ENCODE measurements at places on chromosomes 13 and 19.

GRCh38 chr13:99083981-99084380 is 106.1 kb upstream of the DOCK9 start:
- no peak for DNase-seq

GRCh38 chr13:46609052-46609451 is 56.1 kb downstream of the LRCH1 start:
- no peak for DNase-seq

DNA sequence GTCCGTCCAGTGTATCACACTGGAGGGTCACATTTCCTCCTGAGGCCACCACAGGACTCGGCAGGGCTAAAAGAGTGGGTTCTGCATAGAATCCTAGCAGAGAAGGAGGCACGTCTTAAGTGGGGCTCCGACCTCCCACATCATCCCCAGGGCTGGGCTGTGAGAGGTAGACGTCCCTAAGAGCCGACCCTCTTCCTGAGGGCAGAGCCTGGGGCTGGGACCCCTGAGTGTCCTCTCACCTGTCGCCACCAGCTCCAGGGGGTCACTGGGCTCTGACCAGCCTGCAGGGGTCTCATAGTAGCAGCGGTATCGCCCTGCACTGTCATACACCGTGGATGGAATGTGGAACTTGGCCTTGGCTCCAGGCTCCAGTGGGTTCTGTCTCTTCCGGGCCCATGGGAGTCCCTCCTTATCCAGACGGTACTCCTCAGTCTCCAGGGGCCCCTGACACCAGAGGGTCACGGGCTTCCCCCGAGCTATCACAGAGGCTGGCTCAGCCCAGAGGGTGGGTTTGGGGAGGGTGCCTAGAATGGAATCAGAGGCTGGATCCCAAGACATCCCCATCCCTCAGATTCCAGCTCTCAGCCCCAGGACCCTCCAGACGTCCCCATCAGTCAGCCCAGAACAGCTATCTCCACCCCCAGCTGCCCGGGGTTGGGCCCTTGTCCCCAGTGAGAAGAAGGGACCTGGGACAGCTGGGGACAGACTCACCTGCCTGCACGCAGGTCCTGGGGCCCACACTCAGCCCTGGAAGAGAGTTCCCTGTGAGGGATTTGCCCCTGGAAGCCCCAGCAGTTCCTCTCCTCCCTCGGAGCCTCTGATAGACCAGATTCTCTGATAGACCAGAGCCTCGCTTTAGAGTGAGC is 590 bp downstream of the LILRB5 start:
- DNase-seq = no peak

GRCh38 chr13:41434831-41435520 is 22.4 kb upstream of the RGCC start:
- DNase-seq = no peak

DNA sequence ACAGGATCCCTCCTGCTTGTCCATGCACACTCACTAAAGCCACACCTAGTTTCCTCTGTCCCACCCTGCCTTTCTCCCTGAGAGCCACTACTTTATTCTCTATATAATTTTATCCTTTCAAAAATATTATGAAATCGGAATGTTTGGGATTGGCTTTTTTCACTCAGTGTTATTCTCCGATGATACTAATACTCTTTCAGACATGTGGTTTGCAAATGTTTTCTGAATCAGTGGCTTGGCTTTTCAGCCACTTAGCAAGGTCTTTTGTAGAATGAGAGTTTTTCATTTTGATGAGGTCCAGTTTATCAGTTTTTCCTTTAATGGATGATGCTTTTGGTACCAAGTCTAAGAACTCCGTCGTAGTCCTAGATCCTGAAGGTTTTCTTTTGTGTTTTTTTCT is 11.6 kb downstream of the SPATA13 start:
- DNase-seq = no peak

GRCh38 chr13:39501702-39502324 is 101.2 kb downstream of the LHFPL6 start:
- no peak for DNase-seq

GRCh38 chr19:28235606-28236125 is 977.3 kb downstream of the UQCRFS1 start:
- DNase-seq = no peak

DNA sequence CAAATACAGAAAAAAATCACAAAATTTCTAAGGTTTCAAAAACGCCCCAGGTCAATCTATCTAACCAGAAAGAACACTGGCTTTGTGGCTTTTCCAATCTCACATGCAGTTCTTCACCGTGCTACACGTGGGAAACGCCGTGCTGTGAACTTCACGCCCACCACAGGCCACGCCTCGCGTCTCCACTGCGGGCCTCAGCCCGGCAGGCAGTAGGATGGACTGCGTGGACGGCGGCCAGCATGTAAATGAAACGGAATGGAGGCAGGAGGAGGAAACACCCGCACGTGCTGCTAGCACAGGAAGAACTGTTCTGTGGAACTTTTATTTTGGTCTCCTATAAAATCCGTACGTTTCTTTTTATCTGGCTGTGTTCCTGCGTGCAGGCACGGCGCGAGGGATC is 23.8 kb downstream of the ZNF787 start:
- no peak for DNase-seq

GRCh38 chr13:91214031-91214430 is 133.5 kb upstream of the MIR17HG start:
- no peak for DNase-seq

DNA sequence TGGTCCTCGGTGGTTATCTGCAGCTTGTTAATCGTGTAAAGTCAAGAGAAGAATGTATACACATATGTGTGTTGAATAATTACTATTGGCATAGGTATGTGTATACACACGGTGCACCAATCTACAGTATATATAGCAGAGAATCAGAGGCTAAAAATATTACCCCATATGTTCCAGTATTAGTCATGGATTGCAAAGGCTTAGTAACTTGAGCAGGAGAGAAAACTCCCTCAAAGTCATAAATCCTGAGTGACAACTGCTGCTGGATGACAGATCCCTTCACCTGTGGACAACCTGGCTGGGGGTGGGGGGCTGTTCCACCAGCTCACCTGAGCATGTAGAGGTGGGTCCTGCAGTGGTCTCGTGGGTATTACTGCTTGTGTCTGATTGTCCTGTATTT is 185.0 kb downstream of the ZNF536 start:
- DNase-seq = no peak

DNA sequence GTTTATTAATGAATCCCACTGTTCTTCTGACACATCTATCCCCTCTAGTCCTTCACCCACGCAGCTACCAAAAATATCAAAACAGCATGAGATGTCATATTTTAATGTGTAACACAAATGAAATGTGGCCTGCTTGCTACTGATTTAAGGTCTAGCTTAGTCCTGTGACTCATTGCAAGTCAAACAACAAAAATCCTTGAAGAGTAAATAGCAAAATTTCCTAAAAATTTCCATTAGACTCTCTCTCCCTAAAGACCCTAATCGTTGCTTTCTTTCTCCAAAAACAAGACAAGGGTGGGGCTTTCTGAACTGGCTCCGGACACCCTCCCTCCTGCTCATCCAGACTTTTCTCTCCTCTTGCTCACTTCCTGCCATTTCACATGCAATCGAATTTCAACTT is 99.9 kb upstream of the IPO5 start:
- DNase-seq = no peak

DNA sequence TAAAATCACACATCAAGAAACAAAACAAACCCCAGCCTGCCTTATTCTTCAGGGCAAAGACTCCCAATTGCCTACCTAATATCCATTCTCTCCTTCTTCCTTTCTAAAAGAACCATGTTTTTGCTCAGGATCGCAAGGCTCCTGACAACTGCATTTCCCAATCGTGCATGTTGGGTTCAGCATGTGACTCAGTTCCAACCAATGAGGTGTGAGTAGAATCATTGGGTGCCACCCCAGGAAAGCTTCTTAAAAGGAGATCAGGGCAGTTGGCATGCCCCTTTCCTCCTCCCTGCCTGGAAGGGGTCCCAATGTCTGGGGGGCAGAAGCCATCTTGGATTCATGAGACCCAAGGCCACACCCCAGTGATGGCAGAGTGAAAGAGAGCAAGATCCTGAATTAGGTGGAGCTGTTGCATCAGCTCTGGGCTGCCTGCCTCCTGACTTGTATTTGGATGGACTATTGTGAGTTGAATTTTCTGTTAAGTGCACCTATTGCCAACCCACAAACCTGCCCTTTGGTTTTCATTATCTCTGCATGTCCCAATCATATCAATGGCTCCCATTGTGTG is 26.0 kb upstream of the UBAC2 start:
- no peak for DNase-seq

GRCh38 chr13:39840201-39840600 is 184.7 kb downstream of the COG6 start:
- DNase-seq = no peak

DNA sequence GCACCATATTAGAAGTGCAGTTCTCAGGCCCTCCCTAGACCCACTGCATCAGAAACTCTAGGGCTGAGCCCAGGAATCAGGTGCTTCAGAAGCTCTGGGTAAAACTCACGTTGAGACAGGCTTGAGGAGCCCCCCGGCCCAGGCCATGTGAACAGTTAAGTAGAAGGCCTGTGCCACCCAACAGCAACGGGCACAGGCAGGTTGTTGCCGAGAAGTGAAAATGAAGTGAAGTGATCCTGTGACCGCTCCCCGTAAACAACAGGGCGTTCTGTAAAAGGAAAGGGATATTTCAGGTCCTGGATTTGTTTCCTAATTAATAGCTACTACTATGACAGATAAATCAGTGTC is 128.8 kb downstream of the ATP11A start:
- no peak for DNase-seq

GRCh38 chr19:46616631-46617322 is 8.1 kb downstream of the PTGIR start:
- no peak for DNase-seq

DNA sequence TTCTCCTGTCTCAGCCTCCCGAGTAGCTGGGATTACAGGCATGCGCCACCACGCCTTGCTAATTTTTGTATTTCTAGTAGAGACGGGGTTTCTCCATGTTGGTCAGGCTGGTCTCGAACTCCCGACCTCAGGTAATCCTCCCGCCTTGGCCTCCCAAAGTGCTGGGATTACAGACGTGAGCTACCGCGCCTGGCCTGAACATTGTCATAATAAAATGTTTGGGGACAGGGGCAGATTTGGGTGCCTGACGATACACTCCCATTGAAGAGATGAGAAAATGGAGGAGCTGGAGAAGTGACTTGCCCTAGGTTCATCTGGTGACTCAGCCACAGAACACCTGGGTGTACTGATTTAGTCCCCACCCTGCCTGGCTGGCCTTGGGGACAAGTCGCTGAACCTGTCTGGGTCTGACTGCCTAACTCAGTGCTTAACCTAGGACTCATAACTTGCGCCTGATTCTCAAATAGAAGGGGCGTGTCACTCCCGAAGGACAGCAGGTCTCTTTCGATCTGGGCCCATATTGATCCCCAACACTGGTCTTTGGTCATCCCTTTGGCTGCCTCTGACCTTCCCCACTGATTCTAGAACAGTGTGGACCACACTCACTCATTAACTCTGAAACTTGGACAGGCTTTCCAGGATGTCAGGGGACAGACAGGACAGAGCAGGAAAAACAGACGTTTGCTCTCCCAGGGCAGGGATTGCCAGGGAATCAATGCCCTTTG is 7.6 kb upstream of the BICRA start:
- DNase-seq = no peak

DNA sequence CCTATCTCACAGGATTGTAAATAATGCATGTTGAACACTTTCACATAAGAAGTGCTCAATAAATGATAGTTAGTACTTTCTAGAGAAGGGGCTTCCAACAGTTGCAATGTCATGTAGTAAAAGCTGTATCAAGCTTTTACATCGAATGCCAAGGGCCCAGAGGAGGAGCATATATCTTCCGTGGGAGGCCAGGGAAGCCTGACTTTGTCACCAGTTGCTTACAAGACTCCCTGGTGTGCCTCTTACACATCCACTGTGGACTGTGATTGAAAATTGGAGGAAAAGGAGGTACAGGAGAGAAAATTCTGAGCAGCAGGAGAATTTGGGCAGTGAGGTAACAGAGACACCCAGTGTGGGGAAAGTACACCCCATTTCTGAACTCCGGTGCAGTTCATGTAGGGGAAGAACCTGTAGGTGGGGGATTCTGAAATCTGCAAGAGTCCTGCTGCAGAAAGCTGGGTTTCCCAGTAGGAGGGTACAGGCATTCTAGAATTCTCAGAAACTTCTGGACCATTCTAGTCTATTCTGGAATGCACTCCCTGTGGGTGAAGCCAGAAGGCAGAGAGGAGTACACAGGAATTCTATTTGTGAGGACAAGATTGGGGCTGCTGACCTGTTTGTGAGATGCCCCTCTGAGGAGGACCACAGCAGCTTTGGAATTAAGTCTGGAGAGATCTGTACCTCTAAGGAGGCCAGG is 54.0 kb downstream of the ALOX5AP start:
- no peak for DNase-seq

DNA sequence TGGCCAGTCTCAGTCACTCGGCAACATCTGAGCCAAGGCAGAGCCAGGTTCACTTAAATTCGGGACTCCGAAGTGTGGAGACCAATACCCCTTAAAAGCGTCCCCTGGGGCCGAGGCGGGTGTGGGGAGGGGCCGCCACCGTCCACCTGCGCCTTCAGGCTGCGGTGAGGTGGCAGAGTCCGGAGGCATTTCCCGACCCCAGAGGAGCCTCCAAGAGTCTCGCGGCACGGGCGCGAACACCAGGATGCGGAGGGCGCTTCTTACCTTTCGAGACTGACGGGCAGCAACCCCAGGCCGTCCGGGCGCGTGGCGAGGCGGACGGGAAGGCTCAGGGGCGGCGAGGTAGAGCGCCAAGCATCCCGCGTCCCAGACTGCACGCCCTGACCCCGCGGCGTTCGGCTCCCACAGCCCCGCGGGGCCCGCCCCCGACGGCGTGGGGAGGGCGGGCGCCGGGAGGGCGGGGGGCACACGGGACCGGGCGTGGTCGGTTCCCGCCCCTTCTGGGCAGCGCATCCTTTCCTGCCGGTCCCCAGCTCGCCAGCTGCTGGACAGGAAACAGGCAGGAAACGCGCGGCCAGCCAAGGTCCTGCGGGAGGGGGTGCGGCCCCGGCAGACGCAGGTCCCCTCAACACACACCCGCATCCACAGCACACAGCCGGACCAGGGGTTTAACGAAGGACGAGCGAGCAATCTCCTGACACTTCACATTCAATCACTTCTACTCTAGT is at the start of gene THSD1:
Gene THSD1 (minus strand): TSS at position 406 of the 728 bp plus-strand sequence. CDS start 3,572 bp downstream, outside the sequence.
- peak; percentile 14 for DNase-seq

GRCh38 chr13:98273824-98274742 is 97.0 kb upstream of the RNF113B start:
- DNase-seq = no peak

DNA sequence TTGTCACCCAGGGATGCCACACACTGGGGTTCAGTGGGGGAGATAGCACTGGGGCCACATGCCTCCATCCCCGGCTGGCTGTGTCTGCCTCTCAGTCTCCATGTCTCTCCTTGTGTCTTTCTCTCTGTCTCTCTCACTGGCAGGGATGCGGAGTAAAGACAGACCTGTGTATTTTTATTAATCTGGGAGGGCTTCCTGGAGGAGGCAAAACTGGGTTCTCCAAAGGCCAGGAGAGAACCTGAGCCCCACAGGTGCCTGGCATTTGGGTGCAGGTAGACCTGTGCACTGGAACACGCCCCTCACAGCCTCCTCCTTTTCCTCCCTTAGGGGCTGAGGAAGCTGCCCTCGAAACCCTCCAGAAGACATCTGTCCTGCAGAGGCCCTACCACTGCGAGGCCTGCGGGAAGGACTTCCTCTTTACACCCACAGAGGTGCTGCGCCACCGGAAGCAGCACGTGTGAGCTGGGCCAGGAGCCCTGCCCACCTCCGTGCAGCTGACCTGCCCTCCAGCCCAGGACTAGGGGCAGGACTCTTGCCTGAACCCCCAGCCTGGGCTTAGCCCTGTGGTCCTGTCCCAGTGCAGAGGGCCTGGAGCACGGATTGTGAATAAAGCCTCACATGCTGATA is 32.7 kb downstream of the DHX34 start:
- DNase-seq = no peak

Measured in stimulated activated CD4-positive, alpha-beta T cell treated with anti-CD3 and anti-CD28 coated beads, Interleukin-12 subunit alpha, Interleukin-12 subunit beta, amount 100 ng/mL, for 24 hours (primary cell).